GM12892 (cell line): ENCODE measurements at places on chromosomes 12 and 14.

DNA sequence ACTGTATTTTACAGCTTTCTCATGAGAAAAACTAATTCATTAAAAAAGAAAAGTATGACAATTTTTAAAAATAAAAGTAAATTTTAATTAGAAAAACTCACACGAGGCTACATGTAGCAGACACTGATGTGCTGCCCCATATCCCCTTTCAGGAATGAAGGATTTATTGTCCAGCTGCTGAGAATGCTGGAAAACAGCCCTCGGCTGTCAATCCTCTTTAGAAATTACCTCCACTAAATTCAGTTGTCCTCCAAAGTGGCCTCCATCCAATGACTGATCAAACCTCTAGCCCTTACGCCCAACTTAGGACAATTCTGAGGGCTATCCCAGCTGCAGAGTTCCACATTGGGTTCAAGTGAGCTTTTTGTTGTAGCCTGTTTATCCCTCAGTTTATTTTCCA, 29.8 kb upstream of the AP4S1 start:
- DNase-seq: no peak

- DNase-seq: no peak
Measured at GRCh38 chr14:76701436-76701835, 59.8 kb upstream of the VASH1 start.

DNA sequence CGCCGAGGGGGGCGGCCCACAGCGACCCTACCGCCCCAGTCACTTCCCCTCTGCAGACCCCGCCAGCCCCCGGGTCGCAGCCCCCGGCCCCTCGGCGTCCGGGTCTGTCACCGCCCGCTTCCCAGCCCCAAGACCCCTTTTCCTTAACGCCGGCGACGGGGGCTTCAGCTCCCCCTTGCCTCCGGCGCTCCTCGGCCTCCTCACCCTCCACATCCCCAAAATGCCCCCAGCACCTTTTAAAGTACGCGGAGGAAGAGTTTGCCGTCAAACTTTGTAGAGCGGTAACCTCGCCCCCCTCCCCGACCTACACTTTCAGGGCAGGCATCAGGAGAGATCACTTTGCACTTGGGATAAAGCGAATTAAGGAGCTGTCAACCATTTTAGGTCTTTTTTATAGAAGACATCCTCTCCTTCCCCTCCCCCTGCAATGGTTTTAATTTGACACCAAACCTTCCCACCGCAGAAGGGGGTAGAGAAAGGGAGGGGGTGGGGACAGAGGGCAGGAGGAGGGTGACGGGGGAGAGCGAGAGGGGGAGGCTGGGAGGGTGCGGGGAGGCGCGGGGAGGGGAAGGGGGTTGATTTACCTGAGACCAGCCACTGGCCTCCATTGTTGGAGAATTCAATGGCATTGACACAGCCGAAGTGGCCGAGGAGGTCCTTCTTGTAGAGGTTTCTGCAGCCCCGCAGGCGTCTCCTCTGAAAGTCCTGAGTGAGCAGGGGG, 578 bp downstream of the DCAF5 start:
- no peak for DNase-seq

- no peak for DNase-seq
Measured at GRCh38 chr12:6450869-6451347, 934 bp upstream of the TAPBPL start.

DNA sequence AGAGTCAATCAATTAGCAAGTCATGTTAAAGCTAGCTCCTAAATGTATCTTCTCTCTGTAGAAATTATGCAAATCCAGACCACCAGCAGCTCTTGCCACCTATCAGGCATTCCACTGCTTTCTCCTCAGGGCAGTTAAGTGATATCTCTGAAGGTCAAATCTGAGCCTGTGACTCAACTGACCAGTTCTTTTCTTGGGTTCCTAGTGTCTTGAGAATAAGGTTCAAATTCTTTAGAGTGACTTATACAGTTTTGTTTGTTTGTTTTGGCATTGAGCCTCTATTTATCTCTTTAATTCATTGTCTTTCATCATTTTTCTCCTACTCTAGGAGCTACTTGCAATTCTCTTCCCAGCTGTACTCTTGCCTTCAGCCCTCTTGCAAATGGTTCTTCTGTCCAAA, 2.5 kb upstream of the LRIG3 start:
- no peak for DNase-seq

DNA sequence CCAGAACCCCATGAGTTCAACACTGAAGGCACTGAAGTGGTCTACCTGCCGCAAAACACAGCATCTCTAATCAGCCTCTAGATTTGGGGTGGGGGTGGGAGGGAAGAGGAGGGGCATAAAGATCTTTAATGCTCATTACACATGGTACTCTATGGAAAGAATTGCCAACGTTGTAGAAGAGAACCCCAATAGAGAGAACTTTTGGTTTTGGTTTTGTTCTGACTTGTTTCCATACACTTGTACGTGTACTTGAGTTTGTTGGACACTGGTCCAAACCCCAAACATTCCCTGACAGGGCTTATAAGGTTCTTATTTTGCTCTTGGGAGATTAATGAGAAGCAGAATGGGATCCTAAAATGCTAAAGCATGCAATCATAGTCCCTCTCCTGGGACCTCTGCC, 31.0 kb downstream of the GNPTAB start:
- DNase-seq: no peak

DNA sequence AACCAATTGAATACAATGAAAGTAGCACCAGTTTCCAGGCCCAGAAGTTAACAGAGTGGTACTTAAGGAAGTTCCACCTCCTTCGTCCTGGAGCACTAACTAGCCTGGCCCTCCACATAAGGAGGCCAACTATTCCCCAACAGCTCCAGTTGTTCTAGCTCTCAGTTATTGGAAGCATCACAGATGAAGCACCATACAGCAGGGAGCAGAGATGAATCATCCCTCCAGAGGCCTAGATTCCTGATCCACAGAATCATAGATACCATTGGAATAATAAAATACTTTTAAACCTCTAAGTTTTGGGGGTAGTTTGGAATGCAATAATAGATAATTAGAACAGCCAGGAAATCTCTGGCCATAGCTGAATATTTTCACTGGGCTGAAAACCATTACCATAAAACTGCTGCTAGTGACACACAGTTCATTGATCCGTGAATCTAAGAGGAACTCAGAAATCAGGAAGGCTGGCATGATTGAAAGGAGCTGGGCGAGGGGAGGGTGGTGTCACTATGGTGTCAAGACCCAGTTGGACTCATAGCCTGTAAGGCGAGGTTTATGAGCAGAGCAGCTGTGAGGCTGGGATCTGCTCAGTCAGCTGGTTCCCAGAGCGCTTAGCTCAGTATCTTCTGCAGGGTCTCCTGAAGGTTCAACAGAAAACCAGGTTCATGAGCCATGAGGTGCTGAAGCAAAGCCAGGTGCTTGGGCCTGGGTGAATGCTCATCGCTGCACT, 371.4 kb upstream of the TMTC1 start:
- DNase-seq: no peak

GRCh38 chr14:54344445-54344844, 52.4 kb upstream of the CDKN3 start:
- DNase-seq: no peak
